ENCODE measurements at places on chromosomes 3 and 15.

DNA sequence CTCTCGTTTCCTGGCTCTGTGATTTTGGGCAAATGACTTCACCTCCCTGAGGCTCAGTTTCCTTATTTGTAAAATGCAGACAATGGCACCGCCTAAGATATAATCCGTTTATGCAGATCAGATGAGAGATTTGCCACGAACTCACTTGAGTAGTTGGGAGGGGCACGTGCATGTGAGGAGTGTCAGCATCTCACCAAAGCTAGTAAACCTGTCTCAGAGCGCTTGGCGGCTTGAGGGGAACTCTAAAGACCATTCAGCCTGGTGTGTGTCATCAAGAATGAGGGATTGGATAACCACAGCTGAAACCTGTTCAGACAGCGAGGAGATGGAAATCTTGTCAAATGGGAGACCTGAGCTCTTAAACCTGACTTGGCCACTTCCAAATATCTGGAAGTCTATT is 48.7 kb downstream of the BDH1 start:
- DNase-seq: no peak

DNA sequence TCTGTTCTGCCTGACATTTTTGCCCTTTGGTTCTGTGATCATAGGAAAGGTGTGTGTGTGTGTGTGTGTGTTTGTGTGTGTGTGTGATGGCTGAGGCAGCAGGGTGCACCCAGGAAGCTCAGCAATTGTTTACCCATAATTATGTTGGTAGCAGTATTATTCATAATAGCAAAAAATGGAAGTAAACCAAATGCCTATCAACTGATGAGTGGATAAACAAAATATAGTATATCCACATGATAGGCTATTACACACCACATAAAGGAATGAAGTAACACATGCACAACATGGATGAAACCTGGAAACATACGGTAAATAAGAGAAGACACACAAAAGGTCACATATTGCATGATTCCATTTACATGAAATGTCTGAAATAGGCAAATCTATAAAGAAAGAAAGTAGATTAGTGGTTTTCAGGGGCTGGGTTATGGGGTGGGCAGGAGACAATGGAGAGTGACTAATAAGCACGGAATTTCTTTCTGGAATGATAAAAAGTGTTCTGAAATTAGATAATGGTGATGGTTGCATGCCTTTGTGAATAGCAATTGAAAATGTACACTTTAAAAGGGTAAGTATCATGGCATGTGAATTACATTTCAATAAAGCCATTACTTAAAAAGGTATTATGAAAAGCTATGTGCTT is 167.2 kb downstream of the POLR2M start:
- DNase-seq: no peak

GRCh38 chr3:168116279-168116678 is 20.6 kb upstream of the GOLIM4 start:
- no peak for DNase-seq

DNA sequence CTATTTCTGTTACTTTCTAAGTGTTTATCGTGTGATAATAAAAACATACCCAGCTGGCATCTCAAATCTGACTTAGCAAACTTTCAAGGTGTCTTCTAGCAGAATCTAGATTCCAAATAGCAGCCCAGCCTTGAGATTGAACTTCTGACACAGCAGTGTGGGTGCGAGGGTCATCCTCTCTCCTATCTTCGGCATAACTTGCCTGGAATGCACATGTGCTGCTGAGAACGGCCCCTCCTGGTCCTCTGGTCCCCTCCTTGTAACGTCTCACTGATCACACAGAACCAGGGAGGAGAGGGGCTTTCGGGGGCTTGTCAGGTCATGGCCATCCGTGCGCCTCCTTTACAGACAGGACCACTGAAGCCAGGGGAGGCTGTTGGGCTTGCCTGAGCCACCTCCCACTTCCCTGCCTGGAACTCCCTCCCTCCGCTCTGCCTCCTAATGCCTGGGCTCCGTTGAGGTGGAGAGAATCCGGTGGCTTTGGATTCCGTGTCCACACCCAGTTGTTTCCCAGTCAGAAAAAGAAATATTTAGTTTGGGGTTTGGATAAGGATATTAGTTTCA is 344.4 kb upstream of the C2CD4B start:
- no peak for DNase-seq

DNA sequence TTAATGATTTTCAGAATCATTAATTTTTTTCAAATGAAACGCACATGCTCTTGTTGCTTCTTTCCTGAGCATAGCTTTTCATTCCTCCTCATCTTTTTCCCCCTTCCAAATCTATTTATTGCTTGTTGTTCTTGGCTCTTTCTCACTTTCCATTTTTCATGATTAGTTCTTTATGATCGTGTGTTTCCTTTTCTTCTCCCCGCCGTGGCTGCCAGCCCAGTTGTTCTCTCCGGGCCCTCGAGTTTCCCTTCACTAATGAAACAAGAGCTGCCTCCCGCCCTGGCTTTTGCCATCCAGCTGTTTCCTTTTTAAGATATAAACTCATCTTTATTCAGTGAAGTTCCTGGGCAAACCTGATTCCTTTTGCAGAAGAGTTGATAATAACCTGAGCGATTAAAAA is 170.2 kb upstream of the NR2F2 start:
- no peak for DNase-seq

DNA sequence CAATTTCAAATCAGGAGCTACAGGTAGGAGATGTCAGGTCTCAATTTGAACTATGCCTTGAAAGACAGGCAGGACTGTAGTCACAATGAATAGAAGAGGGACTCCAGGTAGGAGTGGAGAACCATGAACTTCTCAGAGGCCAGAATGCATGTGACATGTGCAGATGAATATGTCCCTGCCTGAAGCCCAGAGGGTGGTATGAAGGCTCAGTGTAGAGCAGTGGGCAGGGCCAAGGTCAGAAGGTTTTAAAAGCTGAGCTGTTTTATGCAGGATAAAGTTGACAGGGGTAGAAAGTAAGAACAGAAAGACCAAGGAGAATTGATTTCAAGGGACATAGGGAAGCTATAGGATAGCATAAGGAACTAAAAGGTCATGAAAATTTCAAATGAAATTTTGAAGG is 30.8 kb downstream of the CLK3 start:
- DNase-seq: no peak

DNA sequence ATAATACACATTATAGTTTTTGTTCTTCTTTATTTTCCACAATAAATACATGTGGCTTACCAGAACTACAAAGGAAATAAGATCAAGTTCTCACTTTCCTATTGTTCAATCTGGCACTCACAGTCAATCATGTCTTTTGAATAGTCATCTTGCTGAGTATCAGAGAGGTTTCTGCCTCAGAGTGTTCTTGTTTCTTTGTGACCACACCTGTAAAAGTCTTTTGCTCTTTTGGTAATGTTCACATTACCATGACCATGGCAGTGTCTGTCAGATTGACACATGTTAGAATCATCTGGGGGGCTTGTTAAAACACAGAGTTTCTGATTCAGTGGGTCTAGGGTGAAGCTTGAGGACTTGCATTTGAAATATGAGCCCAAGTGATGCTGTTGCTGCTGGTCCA is 135.0 kb downstream of the SATB1 start:
- DNase-seq: no peak

DNA sequence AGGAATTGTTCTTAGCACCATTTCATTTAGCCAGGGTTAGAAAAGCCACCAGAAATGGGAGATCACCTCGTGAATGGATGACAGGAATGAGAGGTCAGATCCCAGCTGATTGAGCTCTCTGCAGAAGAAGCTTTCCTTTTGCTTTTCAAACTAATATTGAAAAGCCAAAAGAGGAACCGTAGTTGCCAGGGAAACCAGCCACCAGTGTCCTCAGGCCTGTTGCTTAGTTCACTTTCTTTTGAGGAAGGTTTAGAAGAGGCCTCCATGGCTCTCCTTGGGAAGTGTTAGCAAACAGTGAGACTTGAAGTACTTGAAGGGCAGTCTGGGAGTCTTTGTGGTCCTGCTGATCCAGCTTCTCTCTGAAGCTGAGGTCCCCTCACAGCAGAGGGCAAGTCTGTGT is 7.4 kb upstream of the CCK start:
- DNase-seq: no peak

DNA sequence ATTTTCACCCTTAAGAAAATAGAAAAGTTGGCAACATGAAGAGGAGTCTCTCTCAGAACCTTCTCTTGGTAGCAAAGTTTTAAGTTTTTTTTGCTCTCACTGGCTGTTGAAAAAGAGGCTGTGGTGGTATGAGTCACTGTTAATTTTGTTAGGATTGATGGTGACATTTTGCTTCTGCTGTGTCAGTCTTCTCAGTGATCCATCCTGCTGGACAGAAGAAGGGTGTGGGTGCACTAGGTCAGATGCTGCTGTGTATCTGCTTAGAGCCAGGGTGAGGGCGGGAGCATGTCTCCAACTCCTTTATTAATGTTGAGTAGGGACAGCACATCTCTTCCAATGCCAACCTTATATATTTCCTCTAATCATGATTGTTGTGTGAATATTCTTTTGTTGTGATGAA is 369.5 kb downstream of the FEZF2 start:
- no peak for DNase-seq

DNA sequence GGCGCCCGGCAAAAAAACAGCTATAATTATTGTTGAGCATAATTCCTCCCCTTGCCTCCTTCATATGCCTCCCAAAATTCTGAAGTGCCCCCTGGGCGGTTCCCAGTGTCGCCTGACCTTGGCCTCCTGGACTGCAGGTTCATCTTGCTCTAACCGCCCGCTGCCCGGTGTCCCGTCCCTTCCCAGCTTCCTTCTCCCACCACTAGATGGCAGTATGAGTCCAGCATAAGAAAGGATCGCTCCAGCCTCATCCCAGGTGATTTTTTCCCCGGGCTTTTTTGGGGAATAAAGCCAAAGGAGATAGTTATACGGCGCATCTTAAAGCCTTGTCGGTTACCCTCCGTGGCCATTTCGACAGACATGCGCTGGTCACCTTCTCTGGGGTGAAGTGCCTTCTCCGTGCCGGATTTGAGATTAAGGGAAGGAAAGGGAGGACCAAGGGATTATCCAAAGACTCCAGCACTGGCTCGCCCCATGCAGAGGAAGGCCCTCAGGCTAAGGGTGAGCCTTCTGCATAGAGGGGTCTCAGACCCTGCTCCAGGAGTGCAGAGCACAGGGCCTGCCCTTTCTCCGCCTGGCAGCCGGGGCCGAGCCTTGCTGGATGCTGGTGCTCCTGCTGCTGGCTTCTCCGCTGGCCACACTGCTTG is 45.8 kb upstream of the TRA2B start:
- DNase-seq: peak; percentile 65

DNA sequence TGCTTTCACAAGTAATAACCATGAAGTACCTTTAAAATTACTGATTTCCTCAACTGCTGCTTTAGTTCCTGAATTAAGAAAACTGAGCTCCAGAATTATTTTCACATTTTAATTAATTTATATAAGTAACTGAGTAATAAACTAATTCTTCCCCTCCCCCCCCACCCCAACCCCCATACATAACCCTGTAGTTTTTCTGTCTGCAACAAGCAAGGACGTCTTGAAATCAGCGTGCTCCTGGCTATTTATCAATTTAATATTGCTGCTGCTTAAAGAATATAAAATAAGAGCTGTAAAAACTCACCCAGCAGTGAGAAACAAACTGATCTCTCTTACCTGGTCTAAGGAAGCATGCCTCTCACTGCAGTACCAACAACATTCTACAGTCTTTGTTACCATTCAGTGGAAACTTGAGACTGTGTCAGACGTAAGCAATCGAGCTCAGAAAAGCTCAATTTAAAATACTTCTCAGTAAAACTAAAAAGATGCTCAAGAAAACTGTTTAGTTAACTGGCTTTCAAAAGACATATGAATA is 121.0 kb downstream of the TFDP2 start:
- peak; percentile 71 for DNase-seq

- no peak for DNase-seq
Measured at GRCh38 chr3:108225221-108225620, 3.0 kb upstream of the IFT57 start.

- no peak for DNase-seq
Measured at GRCh38 chr3:194243172-194243837, 107.4 kb downstream of the HES1 start.

DNA sequence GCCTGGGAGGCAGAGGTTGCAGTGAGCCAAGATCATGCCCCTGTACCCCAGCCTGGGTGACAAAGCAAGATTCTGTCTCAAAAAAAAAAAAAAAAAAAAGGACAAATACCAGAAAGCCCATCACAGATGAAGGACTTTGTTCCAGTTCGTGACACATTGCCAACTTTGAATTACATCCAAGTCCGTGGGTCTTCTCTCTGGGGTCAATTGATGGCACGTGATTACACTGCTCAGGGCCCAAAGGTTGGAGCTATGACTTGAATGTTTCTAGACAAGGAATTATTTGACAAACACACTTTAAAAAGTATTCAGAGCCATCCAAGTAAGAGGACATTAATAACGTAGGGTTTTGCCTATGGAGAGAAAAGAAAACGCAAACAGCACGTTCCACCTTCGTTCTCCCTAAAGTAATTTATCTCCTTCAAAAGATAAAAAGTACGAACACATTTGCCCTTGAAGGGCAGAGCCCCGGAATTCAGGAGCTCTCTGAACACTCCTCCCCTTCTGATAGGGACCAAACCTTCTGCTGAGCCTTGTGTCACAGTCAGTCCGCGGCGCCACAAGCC is 31.3 kb upstream of the ST3GAL6 start:
- DNase-seq: no peak

DNA sequence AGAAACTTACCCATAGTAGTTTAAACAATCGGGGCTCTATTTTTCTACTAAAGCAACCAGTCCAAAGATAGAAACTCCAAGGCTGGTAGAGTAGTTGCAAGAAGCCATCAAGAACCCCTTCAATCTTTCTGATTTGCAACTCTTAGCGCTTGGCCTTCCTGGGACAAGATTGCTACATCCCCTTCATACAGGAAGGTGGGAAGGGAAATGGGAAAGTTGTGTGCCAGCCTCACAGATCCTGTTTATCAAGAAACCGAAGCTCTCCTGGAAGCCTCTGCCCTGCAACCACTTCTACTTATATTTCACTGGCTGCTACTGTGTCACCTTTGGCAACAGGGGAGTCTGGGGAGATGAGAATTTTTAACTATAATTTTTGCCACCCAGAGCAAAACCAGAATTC is 46.2 kb downstream of the OSBPL10 start:
- DNase-seq: no peak

DNA sequence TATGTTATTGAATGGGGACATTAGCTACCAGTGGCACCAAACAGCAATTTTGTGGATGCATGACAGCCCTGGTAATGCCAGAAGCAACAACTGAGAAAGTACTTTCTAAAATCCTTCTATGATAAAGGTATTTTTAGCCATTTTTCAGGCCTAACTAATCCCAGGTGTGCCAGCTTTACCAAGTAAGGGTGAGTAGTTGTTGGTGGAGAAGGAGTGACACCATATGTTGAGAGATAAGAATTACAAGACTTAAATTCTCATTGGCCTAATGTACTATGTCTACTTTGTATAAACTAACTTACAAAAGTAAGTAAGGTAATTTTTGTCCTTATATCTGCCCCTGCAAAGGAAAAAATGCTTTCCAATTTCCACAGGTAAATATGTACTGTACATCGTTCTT is 4.1 kb upstream of the COX17 start:
- peak; percentile 18 for DNase-seq

- no peak for DNase-seq
Measured at GRCh38 chr15:68196445-68197169, 8.5 kb downstream of the CALML4 start.

DNA sequence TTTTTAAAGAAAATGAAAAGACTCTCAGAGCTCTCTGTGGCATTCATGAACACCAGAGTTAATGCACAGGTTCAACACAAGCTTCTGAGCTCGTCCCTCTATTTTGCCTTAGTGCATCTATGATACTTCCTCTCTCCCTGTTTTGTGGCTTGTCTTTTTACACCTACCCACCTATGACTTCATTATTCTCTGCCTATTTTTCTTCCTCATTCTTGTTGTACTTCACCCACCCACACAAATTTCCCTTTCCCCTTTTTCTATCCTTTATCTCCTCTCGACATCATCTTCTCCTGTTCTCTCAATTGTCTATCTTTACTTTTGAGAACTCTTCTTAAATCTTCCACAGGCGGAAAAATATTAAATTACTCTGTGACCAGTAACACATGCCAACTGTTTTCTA is 48.6 kb downstream of the OR5H15 start:
- no peak for DNase-seq
